ENCODE measurements at places on chromosomes 16 and 17.

DNA sequence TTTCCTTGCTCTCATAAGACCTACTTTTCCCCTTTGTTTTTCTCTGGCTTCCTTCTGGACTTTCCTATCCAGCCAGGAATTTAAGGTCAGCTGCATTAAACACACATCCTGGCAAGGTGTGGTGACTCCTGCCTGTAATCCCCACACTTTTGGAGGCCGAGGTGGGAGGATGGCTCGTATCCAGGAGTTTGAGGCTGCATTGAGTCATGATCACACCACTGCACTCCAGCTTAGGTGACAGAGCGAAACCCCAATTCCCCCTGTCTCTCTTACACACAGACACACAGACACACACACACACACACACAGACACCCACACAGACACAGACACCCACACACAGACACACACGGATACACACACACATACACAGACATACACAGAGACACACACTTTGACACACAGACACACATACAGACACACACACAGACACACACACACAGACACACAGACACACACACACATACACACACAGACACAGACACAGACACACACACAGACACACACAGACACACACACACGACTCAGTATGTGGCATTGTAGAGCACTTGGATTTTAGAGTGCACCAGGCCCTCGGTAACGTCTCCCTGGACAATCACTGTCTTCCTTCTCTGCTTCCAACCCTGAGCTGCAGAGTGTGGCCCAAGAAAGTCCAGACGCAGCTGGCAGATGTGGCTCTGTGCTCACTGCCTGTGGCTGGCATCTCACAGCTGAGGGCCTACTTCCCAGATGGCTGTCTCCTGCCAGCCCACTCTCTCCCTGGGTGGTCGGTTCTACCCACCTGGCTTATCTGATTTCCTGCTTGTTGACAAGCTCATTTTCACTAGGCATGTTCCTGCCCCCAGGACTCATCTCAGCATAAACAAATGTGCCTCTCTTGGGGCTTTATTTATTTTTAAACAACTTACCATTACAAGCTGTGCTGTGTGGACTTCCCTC is 39.0 kb downstream of the NLRP1 start:
- DNase-seq: peak; percentile 29

- DNase-seq: no peak
Measured at GRCh38 chr17:6570731-6571451, 14.5 kb upstream of the PITPNM3 start.

DNA sequence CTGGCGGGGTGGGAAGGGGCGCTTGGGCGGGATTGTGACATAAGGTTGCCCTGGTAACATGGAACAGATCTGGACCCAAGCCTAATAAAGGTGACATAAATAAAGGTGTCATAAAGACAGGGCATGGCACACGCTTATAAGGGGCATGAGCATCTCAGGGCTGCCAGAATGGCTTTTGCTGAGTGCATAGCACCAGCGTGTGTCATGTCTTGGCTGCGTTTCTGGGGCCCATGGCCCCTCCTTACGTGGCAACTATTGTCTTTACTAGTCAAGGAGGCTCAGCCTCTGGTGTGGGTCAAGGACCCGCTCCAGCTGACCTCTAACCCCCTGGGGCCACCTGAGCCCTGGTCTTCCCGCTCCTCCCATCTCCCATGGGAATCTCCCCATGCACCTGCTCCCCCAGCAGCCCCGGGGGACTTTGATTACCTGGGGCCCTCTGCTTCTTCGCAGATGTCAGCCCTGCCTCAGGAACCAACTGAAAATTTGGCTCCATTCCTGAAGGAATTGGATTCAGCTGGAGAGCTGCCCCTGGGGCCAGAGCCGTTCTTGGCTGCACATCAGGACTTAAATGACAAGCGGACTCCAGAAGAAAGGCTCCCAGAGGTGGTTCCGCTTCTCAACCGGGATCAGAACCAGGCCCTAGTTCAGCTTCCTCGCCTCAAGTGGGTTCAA is 13.9 kb downstream of the LRRC37B start:
- DNase-seq: no peak

DNA sequence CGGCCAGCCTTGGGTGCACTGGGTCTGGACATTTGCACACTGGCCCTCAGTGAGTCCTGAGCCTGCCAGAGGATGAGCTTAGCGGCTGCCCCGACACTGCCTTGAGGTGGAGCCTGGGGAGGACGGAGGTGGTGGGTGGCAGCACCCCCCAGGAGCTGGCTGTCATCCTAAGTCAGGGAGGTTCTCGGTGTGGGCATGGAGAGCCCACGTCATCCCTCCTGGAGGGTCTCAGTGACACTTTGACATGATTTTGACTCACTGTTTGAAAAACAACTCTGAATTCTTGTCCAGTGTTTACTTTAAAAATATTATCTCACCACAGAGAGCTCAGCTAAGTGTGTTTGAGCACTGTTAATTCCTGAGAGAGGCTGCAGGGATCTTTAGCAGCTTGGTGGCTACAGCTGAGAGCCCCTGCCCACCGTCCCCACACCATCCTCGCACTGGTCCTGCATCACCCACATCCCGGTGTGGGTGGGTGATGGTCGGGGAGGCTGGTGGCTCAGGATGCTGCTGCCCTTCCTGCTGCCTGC is 63.1 kb downstream of the BANP start:
- peak; percentile 3 for DNase-seq

GRCh38 chr17:73625991-73626673 is 18.1 kb downstream of the SDK2 start:
- DNase-seq: no peak

DNA sequence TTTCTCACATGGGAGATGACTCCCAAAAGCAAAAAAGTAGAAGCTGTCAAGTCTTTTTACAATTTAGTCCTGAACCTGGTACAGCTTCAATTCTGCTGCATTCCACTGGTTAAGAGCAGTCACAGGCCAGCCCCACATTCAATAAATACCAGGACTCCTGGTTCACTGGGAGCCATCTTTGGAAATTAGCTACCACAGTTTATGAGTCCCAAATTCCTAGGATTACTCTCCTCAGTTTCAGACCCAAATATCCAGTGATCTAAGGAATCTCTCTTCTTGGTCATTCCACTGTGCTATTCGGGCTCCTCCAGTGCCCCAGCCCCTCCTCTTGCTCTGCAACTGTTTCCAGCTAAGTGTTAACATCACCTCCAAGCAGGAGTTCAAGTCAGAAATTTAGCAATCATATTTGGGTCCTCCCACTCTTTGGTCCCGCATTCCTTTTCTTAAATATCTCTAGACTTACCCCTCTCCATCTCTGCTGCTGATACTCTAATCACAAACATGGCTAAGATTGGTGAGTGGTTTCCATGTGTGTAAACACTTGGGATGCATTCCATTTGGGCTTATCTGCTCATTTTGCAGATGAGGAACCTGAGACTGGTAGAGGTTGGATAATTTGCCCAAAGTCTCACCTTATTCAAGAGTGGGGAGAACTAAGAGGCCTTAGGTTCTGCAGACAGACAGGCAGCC is 9.6 kb upstream of the WIPF2 start:
- peak; percentile 70 for DNase-seq

- no peak for DNase-seq
Measured at GRCh38 chr16:4010225-4011158, 105.8 kb downstream of the ADCY9 start.

DNA sequence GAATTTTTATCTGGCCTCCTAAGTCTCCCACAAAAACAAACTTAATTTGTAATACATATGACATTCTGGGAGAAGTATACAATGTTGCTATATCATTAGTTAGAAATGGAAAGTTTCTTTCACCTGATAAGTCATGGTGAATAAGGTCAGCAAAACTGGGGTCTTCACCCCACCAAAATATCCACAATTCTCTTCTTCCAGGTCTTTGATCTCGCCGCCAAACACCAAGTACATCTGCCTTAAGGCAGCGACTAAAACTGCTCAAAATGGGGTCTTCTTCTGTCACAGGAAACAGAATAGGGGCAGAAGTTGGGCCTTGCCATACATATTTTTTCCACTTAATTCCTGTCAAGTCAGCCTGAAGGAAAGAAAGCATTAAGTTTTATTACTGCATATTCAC is 2.1 kb downstream of the MED13 start:
- DNase-seq: no peak

- no peak for DNase-seq
Measured at GRCh38 chr16:78116946-78117345, 17.5 kb downstream of the WWOX start.

DNA sequence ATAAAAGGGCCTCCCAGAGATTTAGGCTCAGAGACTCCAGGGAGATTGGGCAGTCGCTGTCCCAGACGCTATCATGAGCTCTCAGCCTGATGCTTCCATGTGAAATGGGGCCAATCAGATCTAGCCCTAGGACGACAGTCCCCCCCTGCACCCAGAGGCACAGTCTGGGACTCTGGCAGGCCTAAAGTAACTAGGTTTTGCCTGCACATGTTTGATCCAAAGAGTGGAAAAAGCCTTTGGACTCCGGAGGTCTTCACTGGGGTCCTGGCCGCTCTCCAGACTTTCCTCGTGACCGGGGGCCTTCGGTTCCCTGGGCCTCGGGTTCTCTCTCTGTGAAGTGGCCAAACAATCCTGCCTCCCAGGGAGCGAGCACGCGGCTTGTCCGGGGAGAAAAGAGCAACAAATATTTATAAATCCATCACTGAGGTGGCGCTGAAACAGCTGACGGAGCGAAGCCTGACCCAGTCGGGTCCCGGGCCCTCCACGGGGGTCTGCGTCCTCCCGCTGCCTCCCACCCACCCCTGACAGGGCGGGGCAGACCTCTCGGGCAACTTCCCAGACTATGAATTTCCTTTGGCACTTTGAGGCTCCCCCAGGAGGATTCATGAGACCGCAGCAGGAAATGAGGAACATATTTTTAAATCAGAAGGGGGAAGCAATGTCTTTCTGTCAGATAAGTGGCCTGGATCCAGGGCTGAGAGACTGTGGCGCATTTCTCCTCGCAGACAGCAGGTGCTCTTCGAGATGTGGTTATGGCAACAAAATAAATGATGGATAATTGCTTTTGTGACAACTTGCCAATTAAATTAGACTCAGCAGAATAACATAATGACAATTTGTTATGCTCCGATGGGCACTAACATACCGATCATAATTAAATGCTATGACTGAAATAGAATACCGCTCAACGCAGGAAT is 38.9 kb downstream of the MRPS23 start:
- DNase-seq: peak; percentile 52

DNA sequence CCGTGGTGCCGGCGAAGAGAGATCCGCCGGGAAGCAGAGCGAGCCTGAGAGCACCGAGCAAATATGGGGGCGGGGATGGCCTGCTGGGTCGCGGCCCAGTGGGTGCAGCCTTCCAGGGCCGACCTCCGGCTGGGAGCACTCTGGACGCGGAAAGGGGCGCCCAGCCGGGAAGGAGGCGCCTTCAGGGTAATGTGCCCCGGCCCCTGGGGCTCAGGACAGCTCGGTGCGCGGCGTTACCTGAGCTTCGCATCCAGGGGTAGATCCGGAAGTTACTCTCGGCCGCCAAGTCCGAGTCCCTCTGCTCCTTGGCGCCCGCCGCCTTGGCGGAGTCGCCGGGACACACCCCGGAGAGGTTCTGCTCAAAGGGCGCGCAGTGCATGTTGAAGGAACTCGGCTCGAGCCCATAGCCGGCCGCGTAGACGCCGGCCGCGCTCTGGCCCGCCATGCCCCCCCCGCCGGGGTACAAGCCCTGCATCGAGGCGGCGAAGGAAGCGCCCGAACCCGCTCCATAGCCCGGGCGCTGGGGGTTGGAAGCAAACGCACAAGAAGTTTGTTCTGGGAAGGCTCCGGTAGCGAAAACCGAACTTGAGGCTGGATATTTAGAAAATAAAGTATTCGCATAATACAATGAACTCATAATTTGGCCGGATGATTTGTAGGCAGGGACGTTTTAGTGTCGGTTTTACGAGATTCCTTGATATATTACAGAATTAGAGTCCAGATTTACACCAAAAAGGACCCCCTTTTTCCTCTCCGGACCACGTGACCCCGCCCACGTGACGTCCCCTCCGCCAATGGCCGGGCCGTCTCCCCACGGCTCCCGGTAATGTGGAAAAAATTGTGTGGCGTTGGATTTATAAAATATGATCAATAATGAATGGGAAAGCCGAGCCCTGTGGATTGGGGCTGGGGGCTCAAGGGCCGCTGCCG is at the start of gene HOXB7:
HOXB7 (minus strand) TSS at position 736 of the 930 bp plus-strand sequence; CDS start at position 637, 99 bp downstream.
- peak; percentile 88 for DNase-seq

- no peak for DNase-seq
Measured at GRCh38 chr16:12850186-12850585, 46.5 kb upstream of the CPPED1 start.

DNA sequence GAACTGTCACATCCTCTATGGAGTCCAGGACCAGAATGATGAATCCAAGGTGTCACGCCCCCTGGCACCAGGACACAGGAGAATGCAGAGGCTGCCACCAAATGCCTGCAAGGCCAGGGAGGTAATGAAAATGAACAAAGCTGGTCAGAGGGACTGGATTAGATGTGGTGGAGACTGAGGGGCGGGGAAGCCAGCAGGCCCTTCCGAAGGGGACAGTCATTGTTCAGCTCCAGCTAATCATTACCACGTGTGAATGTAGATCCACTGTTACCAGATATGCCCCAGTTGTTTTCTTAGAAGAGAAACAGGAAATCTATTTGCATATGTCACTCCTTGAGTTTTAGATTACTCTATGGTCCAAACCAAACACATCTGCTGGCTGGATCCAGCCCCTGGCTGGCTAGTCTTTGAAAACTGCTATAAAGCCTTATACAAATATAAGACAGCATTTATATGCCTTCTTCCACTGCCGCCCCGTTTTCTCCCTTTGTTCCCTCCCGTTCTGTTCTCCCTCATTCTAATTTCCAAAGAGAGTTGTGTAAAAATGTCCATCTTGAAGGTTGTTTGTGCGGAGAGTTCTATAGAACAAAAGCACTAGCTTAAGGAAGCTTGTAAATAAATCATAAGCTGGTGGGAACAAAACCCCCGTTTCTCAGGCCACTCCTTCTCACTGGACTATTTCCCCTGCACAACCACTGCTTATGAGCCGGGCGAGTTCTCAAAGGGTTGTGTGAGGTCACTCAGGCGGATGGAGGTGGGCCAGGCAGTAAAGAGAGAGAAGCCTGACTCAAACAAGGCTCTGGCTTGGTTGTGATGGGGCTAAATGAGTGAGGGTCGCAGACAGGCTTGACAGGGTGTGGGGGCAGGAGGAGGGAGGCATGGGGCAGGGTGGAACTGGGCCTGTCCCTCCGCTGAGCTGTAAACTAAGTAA is 14.2 kb downstream of the CRYM start:
- DNase-seq: peak; percentile 61

DNA sequence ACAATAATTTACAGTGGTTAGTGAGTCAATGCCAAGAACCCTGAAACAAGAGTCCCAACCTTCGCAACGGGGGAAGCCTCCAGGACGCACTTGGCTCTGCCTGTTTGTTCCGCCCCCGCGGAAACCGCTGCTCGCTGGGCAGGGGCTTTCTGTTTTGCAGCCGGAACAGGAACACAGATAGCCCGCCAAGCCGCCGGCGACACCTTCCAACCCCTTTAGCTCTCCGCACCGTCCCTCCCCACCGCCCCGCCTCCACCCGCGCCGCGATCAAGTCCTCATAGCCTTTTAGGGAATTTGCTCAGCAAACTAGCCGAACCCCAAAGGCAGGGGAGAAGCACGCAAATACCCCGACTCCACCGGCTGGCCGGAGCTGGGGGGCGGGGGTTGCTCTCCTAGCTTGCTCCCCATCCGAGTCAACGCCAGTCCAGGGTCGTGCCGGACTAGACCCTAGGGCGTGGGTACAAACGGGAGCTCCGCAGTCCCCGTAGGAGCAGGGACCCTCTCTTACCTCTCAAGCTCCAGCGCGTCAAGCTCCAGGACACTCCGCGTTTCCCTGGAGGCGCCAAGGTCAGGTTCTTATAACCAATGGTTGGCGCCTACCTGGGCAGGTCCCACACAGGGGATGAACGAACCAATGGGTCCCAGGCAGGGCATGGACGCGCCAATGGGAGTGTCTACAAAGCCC is at the start of gene SLFN13:
SLFN13 (minus strand) TSS at position 553 of the 685 bp plus-strand sequence. CDS start 3,086 bp downstream, outside the sequence.
- DNase-seq: peak; percentile 59

All from GM23248 (cell line).